ENCODE measurements at places on chromosomes 1 and 21. TPM values are rescaled to one million over a fixed set of nuclear protein-coding genes. Genes with fewer than 3 reads are reported as not detected.

- DNase-seq, result no peak
These were observed 3.3 kb upstream of the DSTYK start for GRCh38 chr1:205214756-205215155.

- peak; percentile 71 for DNase-seq
These were observed 10.4 kb downstream of the JUN start for GRCh38 chr1:58773406-58773840.

DNA sequence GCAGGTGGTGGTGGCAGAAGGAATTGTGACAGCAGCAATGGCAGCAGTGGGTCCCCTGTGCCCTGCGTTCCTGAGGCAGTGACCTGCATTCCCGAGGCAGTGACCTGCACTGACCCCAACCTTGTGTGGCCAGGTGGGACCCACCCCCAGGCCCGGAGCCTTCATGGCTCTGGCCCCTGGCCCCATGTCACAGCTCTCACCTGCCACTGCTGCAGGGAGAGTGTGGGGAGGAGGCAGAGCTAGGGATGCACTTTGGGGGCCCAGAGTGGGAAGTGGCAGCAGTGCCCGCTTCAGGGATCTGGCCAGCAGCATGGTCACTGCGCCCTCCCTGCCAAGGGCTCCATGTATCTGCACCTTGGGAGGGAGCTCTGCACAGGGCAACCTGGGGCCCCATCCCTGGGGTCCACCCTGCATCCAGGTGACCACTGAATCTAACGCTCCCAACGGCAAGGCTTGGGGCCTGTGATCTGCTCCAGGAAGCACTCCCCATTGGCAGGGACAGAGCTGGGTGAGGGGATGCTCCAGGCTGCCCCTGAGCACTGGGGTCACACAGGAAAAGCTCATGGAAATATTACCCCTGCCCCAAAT is 618.6 kb downstream of the RWDD3 start:
- no peak for DNase-seq

Gene TEDDM1
- not detected for total RNA-seq
